ENCODE measurements at places on chromosomes 1 and 21.
A peak's percentile ranks its signal among the peaks of the same experiment; 100 is the strongest.

DNA sequence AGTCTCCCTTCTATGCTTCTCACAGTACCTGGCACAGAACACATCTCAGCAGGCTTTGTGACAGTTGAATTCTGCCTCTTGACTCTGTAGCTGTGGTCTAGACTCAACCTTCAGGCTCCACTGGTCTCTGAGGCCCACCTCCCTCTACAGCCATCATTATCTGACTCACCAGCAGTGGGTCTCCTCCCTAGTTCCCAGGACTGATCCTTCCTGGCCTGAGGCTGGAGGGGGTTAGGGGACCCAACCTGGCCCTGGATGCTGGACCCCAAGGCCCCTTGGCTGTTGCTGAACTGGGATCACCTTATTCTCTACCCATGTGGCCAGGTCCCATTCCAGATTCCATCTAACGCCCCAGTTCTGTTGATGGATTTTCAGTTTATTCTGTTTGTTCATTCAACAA lies 43.1 kb upstream of the FOXO6 start:
- DNase-seq, result no peak

DNA sequence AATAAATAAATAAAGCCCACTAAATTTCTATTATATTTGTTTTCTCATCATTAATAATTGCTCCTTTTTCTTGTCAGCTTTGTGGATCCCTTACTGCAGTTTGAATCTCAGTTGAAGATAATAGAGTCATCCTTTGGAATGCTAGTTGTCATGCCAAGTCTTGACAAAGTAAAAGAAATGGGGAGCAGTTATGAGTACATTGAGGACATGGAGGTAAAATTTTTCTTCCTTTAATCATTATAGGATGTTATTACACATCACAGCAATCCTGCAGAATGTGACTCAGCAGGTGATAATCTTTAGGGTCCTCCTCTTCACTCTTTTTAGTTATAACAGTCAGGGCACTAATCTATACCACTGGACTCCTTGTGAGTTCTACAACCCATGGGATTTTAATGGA lies 24.1 kb downstream of the MROH9 start:
- no peak for DNase-seq

DNA sequence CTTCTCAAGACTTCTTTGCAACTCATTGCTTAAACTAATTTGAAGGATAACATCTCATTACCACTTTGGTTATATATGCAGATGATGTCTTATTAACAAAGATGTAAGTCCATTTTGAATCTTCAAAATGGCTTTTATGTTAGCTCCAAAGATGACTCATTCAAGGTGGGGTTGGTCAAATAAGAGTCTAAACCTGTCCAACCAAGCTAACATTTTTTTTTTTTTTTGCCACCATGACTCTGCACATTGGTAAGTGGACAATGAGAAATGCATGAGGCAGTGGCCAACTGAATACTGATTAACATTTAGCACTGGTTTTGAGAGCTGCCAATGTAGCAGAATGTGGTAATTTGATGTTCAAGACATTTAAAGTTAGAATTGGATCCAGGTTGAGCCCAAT lies 278 bp upstream of the KRTAP27-1 start:
- DNase-seq, result no peak

DNA sequence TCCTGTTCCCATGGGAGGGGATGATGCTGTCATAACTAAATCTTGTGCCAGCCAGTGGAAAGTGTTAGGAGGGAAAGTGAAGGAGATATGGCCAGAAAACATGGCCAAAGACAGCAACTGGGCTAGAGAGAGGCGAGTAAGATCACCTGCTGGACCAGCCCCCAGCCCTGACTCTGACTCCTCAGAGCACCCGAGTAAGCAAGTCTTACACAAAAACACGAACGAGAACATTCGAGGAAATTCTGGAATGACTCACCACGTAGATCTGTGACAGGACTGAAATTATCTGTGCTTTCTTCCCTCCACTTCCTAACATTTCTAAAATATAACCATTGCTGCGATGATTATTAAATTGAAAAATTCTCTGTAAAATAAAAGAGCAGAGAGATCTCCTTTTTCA lies 9.2 kb downstream of the ZNF496 start:
- DNase-seq, result peak; percentile 18

DNA sequence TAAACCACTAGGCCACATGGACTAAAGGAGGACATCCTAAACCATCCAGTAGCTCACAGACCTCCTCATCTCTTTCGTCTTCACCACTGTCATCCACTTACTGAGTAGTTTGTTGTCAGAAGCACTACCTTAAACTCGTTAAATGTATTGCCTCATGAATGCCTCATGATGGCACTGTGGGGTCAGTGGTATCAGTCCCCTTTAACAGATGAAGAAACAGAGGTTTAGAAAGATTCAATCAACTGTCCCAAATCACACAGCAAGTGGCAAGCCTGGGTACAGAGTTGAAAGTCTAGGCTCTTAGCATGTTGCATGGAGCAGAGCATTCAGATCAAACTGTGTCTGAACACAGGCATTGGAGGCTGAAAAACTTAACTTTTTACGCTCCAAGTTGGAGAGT lies 183.6 kb upstream of the KIAA0040 start:
- DNase-seq, result peak; percentile 50

- peak; percentile 81 for DNase-seq
Observed at GRCh38 chr21:14864211-14865021, 200.4 kb downstream of the NRIP1 start.

DNA sequence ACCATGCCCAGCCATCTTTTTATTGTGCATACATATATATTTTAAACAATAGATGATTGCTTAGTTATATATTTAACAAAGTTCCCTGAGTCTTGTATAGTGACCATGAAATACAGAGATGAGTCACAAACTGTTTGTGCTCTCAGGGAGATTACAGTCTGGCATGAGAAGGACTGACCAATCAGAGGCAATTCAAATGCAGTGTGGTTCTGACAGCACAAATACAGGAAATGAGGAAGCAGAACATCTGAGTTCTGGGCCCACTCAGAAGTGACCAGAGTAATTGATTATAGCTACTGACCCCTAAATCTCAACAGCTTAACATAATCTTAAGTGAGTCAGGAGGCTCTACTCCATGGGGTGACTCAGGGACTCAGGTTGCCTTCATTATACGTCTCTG lies 534.5 kb downstream of the OMA1 start:
- DNase-seq, result no peak

DNA sequence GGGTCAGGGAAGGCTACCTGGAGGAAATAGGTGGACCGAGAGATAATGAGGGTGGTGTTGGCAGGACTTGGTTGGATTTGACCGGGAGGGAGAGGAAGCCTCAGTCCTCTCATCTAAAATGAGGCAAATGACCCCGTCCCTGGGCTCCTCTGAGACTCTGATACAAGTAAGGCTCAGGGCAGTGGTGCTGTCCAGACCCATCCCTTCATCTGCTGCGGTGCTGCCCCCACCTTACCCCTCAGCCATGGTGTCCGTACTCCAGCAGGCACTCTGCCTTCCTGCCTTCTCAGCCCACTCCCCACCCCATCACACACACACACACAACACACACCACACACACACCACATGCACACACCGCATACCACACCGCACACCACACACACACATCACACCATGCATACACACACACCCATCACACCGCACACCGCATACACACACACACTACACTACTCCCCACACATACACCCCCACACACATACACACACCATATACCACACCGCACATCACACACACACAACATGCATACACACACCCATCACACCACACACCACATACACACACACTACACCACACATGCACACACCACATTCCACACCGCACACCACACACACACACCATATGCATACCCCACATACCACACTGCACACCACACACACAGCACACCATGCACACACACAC lies 29.4 kb upstream of the SLC26A9 start:
- no peak for DNase-seq

- DNase-seq, result peak; percentile 18
Observed at GRCh38 chr1:91684481-91685196, 184.0 kb downstream of the CDC7 start.

- DNase-seq, result no peak
Observed at GRCh38 chr1:205441318-205441633, 14.6 kb downstream of the BLACAT1 start.

GRCh38 chr1:245407983-245408382 lies 253.2 kb downstream of the KIF26B start:
- DNase-seq, result no peak

DNA sequence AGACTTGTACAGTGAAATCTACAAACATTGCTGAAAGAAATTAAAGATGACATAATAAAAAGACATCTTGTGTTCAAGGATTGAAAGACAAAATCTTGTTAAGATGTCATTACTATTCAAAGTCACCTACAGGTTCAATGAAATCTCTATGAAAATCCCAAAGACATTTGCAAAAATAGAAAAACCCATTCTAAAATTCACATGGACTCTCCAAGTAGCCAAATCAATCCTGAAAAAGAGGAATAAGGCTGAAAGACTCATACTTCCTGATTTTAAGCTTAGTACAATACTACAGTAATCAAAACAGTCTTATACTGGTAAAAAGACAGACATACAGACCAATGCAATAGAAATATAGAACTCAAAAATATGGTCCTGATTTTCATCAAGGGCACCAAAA lies 78.6 kb downstream of the PCSK9 start:
- no peak for DNase-seq

- DNase-seq, result no peak
Observed at GRCh38 chr1:14866911-14867612, 268.6 kb downstream of the KAZN start.

DNA sequence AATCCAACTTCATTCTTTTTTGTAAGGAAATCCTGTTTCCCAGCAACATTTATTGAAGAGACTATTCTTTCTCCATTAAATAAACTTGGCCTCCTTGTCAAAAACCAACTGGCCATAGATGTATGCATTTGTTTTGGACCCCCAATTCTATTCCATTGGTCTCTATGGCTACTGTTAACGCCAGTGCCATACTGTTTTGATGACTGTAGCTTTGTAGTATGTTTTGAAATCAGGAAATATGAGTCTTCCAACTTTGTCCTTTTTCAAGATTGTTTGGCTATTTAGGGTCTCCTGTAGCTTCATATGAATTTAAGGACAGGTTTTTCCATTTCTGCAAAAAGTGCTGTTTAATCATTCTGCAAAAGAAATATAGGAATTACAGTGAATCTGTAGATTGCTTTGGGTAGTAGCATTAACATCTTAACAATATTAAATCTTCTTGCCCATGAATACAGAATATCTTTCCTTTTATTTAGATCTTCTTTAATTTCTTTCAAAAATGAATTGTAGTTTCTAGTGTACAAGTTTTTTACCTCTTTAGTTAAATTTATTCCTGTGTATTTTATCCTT lies 61.3 kb downstream of the ITGB3BP start:
- no peak for DNase-seq

- DNase-seq, result peak; percentile 24
Observed at GRCh38 chr1:98102345-98103030, 181.7 kb upstream of the DPYD start.
